ENCODE measurements at places on chromosomes 2 and 18.

DNA sequence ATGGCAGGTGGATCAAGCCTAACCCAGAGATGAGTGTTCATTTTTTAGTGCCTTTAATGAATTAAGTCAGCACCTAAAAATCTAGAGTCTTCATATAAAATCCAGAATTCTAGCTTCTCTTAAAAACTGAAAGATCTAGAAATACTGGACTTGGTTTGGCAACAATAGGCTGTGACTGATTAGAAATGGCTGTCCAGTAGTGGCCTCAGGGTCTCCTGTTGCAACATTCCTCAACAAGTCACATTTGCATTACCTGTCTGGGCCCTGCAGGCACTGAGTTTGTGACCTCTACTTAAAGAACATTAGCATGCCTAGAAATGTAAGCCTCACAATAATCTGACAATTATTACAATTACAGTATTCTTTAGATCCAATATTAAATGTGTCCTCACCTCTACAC, 33.1 kb downstream of the MBD2 start:
- no peak for DNase-seq

- no peak for DNase-seq
Measured at GRCh38 chr18:13004396-13004795, 13.2 kb downstream of the CEP192 start.

GRCh38 chr18:23798249-23798648, 109.0 kb downstream of the LAMA3 start:
- DNase-seq, result no peak

GRCh38 chr18:72114801-72115594, 429.1 kb downstream of the CBLN2 start:
- no peak for DNase-seq

GRCh38 chr2:151679994-151680393, 54.3 kb downstream of the NEB start:
- DNase-seq, result no peak

DNA sequence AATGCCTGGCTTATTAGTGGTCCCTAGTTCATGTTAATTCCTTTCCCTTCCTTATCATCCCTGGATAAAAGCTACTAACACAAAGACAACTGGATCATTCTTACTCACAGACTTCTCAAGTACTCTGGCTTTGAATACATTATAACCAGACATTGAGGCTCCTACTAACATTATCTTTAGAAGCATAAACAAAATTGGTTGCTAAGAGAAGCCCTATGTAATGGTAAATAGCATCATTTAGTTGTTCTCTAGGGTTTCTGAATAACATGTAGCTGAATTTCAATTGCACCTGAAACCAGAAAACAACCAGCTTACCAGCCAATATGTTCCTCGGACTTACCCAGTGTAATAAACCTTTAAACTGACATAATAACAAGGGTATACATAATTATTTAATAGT, 114.1 kb upstream of the NCKAP5 start:
- no peak for DNase-seq

DNA sequence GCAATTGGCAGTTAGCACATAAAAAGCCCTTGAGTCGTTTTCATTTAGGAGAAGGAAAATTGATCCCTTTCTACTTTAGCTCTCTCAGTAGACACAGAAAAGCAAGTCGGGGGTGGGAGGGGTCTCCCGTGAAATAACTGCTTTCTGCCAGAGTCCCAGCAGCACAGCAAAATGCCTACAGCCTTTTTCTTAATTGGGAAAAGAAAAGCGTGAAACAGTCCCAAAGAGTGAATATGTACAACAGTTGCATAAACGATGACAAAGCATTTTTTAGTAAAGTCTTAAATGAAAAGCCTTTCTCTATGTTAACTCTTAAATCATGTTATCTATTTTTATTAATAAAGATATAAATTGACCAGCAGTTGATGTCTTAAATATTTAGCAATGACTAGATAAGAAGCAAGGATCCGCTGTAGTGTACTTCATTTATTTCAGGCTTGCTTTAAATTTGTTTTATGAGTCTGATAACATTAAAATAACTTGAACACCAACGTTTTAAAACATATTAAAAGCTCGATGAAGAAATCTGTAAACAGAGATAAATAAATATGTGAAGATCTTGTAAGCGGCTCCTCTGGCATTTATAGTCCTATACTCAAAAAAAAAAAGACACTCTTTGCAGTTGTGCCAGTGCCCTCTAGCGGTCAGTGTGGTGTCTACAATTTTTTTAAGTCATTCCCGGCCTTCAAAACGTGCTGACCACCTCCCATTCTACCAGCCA, 42.3 kb upstream of the ATIC start:
- DNase-seq, result peak; percentile 63

DNA sequence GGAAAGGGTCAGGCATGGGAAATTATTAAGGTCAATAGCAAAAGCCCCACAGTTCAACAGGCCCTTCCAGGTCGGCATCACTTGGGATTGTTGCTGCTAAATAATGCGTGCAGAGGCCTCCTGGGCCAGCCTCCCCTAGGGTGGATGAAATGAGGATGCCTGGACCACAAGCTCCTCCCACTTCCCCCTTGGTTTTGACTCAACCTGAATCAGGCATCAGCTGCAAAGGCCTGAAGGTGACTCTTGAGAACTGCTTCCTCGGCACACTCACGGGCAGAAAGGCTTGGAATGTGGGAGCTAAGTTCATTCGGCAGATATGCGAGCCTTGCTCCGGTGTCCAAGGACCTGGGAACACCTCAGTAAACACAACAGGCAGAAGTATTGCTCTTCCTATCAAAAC, 69.3 kb downstream of the MBP start:
- no peak for DNase-seq

- DNase-seq, result no peak
Measured at GRCh38 chr2:25756536-25756935, 83.2 kb upstream of the DTNB start.

DNA sequence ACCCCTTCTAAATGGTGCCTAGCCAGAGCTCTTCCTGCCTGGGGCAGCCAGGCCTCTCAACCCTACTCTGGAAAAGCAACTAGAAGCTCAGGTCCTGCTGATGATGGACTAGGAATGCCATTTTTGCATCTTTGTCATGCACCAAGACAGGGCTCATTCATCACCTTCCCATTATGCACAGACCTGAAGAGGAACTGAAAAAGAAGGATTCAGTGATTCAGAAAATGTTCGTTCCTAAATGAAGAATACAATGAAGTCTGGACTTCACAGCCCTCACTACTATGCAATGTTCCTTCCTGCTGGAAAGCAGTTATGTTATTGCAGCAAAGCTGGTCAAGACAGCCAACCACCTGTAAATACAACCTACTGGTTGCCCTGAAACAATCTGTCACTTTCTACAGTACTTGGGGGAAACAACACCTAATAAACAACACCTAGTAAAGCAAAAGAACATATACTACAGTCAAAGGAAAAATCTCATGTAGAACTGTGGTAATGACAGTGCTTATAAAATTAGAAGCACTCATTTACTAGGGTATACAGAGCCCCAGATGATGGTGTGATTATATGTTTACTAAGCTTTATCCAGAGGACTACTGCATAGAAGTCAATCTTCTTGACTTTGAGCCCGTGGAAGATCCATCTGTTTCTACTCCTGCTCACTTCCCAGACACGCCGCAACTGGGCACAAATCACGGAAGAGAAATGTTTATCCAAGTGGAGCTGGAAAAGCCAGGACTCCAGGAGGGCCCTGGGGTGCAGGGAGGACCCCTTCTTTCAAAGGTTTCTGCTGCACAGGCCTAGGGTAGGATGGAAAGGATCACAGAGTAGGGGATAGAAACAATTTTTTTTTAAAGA, 103.1 kb upstream of the THOC1 start:
- no peak for DNase-seq

DNA sequence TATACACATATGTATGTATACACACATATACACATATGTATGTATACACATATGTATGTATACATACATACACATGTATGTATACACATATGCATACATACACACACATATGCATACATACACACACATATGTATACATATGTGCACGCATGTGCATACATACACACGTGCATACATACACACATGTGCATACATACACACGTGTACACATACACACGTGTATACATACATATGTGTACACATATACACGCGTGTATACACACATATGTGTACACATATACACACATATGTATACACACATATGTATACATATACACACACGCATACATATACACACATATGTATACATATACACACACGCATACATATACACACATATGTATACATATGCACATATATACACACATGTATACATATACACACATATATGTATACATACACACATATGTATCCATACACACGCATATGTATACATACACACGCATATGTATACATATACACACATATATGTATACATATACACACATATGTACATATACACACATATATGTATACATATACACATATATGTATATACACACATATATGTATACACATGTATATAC, 21.5 kb downstream of the NABP1 start:
- no peak for DNase-seq

DNA sequence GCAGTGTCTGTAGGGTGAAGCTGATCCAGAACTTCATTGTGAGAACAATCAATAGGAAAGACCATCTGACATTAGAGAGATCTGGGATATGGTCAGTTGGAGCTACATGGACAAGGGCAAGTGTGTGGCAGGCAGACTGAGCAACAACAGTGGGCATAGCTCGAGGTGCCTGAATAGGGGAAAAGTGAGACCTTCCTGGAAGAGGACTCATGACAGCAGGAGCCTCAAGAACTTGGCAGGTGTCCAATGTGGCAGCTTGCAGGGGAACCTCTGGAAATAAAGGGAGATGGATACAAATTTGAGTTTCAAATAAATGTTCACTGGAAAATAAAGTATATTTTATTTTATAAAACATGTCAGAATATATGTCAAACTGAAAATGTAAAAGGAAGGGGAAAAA, 117.9 kb downstream of the TANC1 start:
- no peak for DNase-seq

DNA sequence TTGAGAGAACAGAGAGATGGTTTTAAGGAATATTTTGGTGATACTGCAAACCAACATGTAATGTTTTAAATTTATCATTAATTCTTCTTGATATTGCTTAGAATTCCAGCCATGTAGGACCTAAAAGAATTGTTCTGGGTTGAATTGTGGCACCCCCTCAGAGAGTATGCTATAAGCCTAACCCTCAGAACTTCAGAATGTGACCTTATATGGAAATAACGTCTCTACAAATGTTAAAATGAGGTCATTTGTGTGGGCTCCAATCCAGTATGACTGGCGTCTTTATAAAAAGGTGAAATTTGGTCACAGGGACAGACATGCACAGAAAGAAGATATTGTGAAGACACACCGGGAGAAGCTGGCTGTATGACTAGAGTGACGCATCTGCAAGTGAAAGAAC, 193.6 kb downstream of the NRXN1 start:
- DNase-seq, result no peak

DNA sequence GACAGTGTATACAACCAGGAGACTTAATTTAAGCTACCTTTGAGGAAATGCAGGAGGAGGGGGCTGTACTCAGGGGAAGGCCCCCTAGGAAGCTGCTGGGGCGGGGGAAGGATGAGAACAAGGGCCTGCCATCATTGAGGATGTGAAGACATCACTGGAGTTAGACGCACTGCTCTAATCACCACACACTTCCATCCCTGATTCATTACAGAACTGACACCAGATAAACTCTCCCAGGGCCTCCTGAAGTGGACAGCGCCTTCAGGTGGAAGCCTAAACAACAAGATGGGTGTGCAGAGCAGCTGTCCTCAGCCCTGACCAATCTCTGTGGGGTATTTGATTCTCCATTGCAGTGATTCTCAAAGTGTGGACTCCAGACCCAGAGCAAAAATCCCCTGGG, 30.6 kb upstream of the SLC35G4 start:
- no peak for DNase-seq

DNA sequence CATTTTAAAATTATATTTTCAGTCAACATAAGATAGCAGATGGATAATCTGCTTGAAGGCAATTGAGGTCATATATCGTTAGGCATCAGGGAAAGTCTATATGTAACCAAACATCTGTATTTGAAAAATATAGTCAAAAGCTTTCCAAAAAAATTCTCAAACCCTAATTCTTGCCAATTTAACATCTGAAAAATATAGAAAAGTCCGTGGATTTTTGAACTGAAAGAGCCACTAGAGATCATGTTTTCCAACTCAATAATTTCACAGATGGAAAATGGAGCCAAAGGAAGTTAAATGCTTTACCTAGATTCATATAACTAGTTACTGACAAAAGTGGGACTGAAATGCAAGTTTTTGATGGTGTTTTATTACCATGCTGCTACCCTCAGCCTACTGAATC, 185.1 kb upstream of the ZNF804A start:
- no peak for DNase-seq

- DNase-seq, result peak; percentile 33
Measured at GRCh38 chr2:229780856-229781773, 66.8 kb upstream of the DNER start.

GRCh38 chr2:12032975-12033374, 286.5 kb downstream of the LPIN1 start:
- no peak for DNase-seq

GRCh38 chr18:79497638-79498081, 101.9 kb downstream of the NFATC1 start:
- DNase-seq, result no peak

GRCh38 chr2:101464841-101465240, 10.1 kb downstream of the RFX8 start:
- no peak for DNase-seq

- DNase-seq, result no peak
Measured at GRCh38 chr2:71581026-71581425, 127.7 kb downstream of the DYSF start.

GRCh38 chr2:110662560-110662959, 15.3 kb downstream of the BUB1 start:
- no peak for DNase-seq

GRCh38 chr2:96912346-96913116, 42.7 kb upstream of the SEMA4C start:
- no peak for DNase-seq

GRCh38 chr2:97733341-97734035, 20.1 kb downstream of the ZAP70 start:
- no peak for DNase-seq

- DNase-seq, result no peak
Measured at GRCh38 chr2:122681626-122682025, 926.2 kb downstream of the TSN start.

DNA sequence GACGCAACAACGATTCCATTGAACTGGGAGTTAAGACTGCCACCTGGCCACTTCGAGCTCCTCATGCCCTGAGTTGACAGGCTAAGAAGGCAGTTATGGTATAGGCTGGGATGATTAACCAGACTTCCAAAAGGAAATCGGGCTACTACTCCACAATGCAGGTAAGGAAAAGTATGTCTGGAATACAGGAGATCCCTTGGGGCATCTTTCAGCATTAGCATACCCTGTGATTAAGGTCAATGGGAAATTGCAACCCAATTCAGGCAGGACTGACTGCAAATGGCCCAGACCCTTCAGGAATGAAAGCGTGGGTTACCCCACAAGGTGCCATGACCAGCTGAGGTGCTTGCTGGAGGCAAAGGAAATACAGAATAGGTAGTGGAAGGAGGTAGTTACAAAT, 19.1 kb downstream of the CHRNA1 start:
- no peak for DNase-seq

GRCh38 chr2:3300224-3300995, 77.2 kb downstream of the EIPR1 start:
- no peak for DNase-seq

GRCh38 chr18:10936176-10937053, 213.0 kb downstream of the PIEZO2 start:
- no peak for DNase-seq
